ENCODE measurements at places on chromosomes 4 and X.

- DNase-seq, result no peak
Observed at GRCh38 chr4:182124359-182124758, 118.8 kb upstream of the TENM3 start.

DNA sequence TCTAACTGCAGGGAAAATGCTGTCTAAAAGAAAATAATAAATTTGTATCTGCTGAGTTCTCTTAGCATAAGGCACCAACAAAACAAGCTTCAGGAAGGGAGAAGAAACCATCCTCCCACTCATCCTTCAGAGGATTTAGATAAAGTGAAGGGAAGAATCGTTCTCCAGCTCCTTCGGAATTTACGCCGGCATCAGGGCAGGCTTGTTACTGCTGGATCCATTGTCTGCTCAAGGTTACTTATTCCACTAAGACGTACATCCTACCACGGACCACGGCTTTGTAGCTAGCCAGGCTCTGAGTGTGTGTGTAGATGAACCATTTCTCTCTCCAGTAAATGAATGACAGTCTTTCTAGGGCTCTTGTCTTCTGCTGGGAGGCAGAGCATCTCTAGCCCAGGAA lies 60.4 kb downstream of the HAND2 start:
- DNase-seq, result no peak

GRCh38 chr4:12170308-12170707 lies 741.6 kb upstream of the HS3ST1 start:
- DNase-seq, result no peak

DNA sequence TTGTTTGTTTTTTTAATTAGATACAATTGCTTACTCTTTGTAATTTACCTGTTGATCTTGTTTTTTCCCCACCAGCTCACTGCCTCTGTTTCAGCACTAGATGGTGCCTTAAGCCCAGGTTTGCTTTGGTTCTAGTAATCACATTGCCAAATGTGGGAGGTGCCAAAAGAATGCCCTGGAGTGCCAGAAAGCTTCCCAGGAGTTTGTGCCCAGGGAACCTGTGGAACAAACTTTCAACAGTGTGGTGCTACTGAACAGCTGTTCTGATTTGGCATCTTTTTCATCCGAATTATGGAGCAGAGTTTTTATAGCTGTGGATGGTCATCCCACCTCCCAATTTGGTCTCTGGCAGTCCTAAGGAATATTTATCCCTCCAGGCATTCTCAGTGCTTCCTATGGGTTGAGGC lies 1000.7 kb downstream of the STIM2 start:
- DNase-seq, result peak; percentile 84

DNA sequence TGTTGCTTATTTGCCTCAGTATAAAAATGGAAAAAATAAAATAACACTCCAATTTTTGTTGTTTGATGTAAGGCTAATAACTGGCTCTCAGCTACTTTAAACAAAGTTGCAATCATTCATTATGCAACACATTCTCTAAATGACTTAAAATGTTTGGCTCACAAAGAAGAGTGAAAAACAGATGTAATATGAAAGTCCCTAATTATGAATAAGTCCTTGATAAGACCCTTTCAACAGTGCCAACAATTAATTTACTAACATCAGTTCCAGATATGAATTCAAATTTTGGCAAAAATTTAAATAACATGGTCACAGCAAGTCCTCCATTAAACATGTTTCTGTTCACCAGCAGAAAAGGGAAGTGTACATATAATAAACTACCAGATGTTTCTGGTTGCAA lies 69.8 kb downstream of the PAPSS1 start:
- DNase-seq, result no peak

DNA sequence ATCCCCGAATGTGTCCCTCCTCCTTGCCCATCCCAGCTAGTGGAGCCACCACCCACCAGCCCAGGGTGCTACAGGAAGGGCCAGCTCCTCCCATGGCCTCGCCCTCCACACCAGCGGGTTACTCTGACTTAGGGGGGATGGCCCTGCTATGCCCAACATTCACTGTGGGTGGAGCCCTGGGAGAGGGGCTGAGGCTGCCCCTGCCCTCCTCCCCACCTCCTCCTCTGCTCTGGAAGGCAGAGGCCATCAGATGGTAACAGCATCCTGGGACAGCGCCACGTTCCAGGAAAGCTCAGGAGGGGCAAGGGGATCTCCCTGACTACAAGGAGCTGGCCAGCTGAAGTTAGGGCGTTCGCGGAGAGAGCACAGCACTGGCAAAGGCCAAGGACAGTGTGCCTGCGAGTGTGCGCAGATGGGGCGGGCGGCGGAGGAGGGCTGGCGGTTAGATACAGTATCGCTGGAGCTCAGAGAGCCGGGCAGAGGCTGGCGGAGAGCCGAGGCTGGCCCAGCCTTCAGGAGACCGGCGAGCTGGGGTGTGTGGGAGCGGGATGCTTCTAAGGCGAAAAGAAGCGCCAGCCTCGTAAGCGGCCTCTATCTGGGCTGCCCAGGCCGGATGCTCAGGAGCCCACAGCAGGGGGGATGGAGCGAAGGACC lies 1.5 kb downstream of the JAKMIP1 start:
- DNase-seq, result peak; percentile 47

GRCh38 chr4:184104419-184105101 lies 113.1 kb downstream of the ENPP6 start:
- DNase-seq, result peak; percentile 55

Data from DMS53 (cell line).